ENCODE measurements at places on chromosomes 2 and 18.

- DNase-seq = no peak
Measured at GRCh38 chr2:120517751-120518469, 172.0 kb downstream of the INHBB start.

- no peak for DNase-seq
Measured at GRCh38 chr18:56200381-56200911, 437.9 kb downstream of the TXNL1 start.

GRCh38 chr2:241865957-241866789, 3.4 kb upstream of the RTP5 start:
- DNase-seq = no peak

DNA sequence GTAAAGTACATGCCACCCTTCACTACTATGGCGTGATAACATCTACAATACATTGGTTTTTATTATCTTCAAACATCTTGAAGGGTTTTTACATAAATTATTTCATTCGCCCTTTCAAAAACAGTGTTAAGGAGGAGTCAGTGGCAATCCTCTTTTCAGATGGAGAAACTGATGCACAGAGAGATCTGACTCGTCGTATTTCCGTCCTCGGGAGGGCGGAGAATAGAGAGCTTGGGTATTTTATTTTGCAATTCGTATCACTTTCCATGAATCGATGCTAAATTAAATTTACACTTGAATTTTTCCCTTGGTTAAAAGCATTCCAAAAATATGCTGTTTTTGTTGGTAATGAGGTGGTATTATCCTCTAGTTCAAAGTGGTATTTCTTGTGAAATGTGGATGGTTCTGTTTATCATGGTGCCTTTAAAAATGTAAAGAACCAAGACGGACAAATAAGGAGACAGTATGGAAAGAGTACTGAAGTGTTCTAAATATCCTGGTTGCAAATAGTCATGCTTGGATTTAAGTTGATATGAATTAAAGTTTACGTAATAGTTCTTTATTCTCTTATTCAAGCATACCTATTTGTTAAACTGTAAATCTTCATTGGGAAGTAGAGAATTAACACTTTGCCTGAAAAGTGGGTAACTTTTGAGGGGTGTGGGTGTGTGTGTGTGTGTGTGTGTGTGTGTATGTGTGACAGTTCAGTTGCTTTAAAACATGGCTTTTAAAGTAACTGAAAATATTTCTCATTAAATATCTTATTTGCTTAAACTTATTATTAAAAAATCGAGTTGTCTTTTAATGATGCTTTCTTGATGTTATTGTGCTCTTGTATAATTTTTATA, 5.6 kb downstream of the PHLPP1 start:
- no peak for DNase-seq

DNA sequence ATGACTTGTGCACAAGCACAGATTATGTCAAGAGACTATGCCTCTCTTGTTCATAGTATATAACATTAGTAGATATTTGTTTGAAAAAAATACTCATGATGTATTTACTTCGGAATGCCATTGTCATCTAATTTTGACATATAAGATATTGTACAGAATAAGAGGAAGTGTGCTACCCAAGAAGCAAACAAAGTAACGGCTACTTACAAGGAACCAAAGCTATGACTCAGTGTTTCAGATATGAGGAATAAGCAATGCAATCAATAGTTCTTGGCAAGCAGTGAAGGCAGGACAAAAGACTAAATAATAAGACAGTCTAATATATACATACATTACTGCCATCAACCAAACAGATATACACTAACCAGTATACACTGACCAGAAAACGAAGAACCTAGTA, 256.3 kb downstream of the CCDC178 start:
- DNase-seq = no peak

DNA sequence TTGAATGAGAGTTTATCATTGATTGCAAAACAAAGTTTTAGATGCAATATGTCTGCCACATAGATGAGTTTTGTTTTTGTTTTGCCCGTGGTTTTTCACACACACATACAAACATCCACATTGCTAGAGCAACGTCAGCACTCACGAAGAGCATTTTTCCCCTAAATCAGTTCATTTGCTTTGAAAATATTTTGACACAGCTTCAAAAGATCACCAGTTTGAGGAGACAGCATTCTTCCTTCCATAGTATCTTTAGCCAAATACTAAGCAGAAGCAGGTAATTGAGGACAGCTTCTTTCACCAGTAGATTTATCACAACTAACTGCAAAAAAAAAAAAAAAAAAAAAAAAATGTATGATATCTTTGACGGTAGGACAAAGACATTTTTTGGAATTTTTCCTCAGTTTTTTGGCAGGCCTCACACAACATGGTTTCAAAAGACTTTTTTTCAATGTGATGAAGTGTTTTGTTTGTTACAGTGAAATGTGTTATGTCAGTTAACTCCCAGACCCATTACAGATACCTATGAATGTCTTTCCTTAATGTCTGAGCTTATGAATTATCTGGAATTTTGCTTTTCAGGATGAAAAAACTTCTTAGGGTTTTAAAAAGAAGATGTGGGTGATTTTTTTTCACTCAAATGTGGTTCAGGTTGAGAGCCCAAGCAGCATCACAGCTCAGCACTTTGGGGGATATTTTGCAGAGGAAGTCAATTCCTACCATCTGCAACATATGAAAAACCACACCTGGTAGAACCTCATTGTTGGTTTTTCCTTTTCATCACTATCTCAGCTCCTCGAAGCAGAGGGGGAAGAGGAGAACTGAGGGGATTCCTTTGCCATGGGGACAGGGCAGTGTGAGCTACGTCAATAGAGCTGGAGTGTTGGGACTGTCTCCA, 31.6 kb downstream of the AOX1 start:
- no peak for DNase-seq

GRCh38 chr2:150710916-150711315, 223.4 kb upstream of the RND3 start:
- DNase-seq = no peak

DNA sequence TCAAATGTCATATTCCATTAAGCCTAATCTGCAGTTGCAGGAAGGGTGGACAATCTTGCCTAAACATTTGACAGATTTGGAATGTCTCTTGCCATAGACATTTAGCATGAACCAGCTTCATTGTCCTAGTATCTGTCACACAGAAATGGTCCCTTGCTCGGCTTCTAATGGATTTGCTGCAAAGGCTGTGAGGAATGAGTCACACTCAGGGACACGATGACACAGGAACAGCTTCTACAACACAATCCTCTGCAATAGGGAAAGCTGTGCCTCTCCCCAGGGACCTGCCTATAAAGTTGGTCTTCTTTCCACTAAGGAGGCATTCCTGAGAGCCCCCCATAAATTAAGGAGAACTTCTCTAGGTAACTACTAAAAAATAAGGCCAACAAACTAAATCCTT, 155.1 kb upstream of the L3MBTL4 start:
- DNase-seq = no peak

- DNase-seq = no peak
Measured at GRCh38 chr18:74513883-74514205, 17.7 kb downstream of the CNDP2 start.

DNA sequence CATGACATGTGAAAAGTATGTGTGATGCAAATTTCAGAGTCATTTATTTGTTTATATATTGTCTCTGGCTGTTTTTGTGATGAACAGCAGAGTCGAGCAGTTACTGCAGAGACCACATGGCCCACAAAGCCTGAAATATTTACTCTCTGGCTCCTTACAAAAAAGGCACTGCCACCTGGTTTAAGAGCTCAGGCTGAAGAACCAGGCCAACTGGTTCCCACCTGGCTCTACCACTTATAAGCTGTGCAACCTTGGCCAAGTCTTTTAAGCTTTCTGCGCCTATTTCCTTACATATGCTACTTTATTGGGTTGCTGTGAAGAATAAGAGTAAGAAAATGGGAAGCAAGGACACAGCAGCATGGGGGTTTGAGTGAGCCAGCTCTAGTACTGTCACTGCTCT, 207.6 kb downstream of the L3MBTL4 start:
- DNase-seq = no peak

- no peak for DNase-seq
Measured at GRCh38 chr2:221075203-221075602, 496.9 kb downstream of the EPHA4 start.

DNA sequence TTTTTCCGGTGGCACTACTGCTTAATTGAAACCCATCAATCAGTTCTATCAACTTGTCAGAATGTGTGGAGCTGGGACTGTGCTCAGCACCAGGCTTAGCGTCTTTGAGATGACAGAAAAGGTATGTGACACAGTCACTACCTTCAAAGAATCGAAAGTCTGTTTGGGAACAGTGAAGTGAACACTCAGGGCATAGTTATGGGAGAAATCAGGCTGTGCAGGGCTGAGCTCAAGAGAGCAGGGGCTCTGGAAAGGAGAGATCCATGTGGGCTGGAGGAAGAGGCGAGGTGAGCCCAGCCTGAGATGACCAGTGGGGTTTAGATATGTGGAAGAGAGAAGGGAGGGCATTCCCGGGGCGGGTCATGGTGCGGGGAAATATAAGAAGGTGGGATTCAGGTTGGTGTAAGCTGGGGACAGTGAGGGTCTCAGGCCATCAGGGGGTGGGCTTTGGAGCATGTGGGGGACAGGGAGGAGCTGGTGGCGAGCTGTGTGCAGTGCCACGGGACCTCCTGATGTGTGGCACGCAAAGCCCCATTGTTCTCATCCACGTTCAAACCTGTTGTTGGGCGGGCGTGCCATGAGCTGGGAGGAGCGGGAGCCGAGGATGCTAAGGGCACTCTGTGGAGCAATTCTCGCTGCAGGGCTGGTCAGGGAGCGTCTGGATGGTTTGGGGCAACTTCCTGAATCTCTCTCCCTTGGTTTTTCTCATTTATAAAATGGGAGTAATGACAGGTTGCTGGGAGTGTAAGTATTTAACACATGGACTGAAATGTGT, 72.5 kb downstream of the VAPA start:
- no peak for DNase-seq

DNA sequence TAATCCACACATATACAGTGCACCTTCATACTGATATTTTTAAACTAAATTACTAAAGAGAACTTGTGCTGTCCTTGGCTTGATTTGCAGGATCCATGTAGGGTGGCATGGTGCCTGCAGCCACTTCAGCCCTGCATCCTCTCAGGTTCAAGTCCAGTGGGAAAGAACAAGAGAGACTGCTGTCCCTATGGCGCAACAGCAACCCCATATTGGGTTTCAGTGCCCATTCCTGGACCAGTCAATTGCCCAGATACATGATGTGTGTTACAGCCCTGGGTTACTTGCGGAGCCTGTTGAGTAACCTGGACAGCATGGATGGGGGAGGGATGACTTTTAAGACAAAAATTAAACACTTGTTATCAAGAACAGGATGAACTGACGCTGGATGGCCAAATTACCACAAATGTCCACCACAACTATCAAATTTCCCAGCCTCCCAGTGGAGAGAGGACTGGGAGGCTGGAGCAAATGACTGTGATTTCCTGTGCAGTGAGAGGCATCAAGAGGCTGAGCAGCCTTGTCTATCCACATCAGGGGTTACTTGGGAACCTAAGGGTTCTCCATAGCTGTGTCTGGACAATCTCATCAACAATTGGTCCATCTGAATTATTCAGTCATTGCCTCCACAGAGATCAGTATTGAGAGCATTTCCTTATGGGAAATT, 162.0 kb downstream of the CAPN13 start:
- no peak for DNase-seq

GRCh38 chr2:120238728-120239487, 13.7 kb upstream of the RALB start:
- no peak for DNase-seq

GRCh38 chr2:191905336-191905735, 58.4 kb upstream of the CAVIN2 start:
- DNase-seq = no peak

DNA sequence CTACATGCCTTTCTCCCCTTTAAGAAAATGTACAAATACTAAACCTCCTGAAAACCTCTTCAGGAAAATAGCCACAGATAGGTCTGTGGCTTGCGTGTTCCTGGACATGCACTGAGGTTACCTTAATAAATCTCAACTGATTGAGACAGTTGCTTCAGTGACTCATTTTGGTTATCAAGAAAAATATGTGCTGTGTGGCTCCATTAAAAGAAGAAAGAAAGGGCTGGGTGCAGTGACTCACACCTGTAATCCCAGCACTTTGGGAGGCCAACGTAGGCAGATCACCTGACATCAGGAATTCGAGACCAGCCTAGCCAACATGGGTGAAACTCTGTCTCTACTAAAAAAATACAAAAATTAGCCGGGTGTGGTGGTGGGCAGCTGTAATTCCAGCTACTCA, 27.1 kb downstream of the CREG2 start:
- DNase-seq = no peak

DNA sequence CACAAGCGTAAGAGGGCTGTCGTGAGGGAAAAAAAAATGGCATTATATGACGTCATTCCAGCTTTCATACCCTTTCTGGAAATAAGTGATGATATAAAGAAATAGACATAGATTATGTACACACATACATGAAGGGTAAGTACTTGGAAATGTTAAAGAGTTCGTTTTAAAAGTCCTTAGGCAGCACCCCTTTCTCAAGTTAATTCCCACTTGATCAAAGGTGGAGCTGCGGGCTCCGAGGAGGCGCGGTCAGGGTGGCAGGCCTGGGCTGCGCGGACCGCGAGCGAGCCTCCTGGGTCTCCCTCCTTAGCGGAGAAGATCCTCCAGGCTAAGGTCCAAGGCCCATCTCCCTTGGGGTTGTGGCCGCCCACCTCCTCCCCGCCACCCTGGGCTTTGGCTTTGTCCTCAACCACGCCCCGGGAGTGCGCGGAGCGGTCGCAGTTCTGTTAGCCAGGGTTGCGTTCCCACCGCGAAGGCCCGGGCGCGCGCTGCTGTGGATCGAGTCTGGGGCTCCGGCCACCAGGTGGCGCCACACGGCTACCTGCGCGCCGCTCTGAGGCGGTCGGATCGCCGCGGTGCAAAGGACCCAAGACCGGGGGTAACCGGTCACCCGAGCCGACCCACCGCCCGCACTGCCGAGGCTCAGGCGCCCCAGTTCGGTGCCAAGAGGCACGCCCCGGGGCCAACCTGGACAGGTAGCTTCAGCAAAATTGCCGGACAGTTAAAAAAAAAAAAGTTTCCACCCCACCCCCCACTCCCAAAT, 66.8 kb downstream of the HNRNPLL start:
- DNase-seq = no peak

DNA sequence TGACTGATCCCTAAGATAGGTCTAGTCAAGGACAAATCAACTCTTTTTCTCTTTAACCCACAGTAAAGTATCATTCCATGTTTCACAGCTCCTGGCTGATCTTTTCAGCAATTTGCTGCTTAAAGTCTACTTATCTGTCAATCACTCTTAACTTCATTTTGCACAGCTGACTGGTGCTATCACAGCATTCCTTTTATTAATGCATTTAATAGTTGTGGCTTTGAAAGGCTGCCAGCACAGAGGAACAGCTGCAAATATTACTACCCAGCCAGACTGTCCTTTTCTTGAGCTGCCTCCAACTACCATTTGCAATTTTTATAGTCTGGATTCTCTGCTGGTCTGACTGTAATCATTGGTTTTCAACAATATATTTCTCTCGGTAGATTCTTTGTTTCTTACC, 303.5 kb downstream of the STK39 start:
- DNase-seq = no peak

- DNase-seq = no peak
Measured at GRCh38 chr2:131122496-131122895, 17.4 kb downstream of the PLEKHB2 start.

DNA sequence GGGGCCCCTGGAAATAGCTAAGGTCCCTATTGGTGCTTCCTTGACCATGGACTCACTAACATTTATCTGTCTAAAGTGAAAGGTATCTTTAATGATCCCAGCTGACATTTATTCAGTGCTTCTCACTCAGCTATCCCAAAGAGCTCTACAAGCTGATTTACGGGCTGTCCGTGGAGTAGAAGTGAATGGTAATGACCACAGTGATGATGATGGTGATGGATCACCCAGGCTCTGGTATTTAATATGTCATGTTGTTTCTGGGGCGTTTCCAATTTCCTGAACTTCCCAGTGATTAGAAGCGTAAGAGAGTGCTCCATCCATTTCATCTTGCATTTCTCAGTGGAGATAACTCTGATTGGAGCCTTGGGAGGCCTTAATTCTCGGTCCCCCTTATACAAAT, 304.3 kb downstream of the HRH4 start:
- no peak for DNase-seq

Data from right renal cortex interstitium (tissue), 3 donors.